ENCODE measurements at places on chromosomes 5 and 9.

GRCh38 chr9:134723491-134724190, 82.0 kb downstream of the COL5A1 start:
- no peak for DNase-seq

- no peak for DNase-seq
Observed at GRCh38 chr5:82355496-82355895, 77.3 kb upstream of the RPS23 start.

DNA sequence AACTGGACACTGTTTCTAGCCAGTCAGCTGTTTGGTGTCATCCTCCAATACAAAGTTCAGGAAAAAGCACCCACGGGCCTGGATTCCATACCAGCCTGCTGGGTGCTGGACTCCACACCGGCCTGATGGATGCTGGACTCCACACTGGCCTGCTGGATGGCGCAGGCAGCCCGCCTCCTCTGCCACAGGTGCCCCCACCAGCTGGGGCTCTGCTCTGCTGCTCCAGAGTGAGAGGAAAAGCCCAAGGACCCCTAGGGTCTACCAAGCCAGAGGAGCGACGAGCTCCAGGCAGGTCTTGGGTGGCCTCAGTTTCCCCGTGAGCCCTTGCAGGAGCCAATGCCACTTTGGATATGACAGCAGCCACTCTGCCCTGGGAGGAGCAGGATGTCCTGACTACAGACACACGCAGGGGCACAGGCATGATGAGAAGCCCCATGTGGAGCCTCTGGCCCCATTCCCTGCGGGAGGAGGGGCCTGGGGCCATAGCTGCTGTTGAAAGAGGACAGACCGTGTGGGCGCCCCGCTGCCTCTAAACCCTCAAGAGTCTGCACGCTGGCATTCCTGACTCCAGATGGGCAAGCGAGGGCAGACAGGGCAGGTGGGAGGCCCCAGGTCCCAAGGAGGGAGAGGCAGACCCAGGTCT, 141.6 kb downstream of the OLFM1 start:
- DNase-seq, result no peak

GRCh38 chr5:42606464-42606869, 150.2 kb upstream of the CCDC152 start:
- no peak for DNase-seq

- DNase-seq, result no peak
Observed at GRCh38 chr5:42840269-42840668, 28.6 kb upstream of the SELENOP start.

GRCh38 chr9:87324613-87325194, 173.0 kb upstream of the DAPK1 start:
- DNase-seq, result peak; percentile 56

GRCh38 chr9:86413971-86414880, 60.0 kb upstream of the TUT7 start:
- DNase-seq, result peak; percentile 21

DNA sequence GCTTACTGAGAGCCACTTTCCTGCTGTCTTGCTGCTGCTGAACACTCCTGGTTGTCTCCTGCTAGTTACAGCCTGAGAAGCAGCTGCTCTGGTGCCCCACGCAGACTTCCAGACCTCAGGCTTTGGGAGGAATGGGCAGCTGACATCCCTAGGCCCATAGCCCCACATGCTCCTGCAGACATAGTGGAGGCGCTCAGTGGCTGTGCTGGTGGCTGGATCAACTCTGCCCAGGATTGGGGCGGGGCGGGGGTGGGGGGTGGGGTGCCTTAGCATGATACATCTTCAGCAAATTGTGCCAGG, 93.9 kb downstream of the DAB2IP start:
- no peak for DNase-seq

GRCh38 chr5:141919218-141920119, 4.2 kb upstream of the DELE1 start:
- DNase-seq, result no peak

DNA sequence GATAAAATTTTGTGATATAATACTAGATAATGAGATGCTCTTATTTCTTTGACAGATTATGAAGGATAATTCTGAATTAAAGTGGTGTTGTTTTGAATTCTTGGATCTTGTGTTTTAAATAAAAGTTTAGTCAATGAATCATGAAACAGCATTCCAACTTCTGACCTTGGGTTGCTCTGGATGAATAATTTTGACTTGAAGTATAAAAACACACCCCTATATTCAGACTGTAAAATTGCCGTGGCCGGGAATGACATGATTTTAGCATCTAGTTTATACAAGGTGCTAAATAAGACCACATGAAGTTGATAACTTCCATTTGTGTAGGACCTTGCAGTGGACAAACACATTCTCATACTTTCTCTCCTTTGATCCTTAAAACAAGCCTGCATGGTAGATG, 67.2 kb upstream of the DAP start:
- DNase-seq, result no peak

DNA sequence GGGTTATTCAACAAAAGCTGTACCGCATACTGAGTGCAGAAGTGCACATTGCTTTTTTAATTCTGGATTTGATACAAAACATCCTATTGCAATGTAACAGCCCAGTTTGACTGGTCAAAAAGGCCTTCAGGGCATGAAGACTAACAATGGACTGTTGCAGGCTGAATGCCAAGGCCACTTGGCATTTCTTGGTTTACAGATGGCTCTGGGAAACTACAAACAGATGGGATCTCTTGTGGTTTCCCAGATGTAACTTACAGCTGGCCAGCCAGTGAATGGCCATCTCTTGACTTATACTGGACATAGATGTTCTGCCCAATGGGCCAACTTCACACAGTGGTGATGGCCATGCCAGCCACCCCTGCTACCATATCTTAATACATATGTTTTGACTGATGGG, 36.8 kb downstream of the UGT3A2 start:
- DNase-seq, result no peak

DNA sequence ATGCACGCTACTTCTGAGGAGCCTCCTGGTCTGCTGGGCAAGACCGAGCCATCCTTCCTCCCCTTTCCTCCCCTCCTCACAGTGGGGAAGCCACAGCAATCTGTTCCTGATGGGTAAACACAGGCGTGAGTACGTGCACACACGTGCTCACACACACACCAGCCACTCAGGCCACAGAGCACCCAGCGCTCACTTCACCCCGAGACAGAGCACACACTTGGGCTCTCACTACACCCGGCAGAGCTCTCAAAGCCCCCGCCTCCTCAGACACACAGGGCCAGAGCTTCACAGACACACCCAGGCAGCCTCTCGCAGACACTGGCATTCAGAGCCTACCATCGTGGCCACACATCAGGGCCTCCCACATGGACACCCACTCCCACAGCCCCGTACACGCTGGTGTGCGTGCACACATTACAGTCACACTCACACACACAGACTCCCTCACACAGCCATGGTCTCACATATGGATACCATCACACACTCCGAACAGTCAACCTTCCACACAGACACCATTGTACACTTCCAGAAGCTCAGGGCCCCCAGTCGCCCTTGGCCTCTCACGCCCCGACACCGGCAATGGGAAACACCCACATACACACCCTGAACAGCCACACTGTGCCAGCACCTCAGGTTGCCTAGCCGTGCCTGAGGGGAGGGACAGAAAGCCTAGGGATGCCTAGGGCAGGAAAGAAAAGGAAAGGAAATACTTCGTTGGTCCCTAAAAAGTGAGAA, 13.5 kb downstream of the CNTFR start:
- no peak for DNase-seq

DNA sequence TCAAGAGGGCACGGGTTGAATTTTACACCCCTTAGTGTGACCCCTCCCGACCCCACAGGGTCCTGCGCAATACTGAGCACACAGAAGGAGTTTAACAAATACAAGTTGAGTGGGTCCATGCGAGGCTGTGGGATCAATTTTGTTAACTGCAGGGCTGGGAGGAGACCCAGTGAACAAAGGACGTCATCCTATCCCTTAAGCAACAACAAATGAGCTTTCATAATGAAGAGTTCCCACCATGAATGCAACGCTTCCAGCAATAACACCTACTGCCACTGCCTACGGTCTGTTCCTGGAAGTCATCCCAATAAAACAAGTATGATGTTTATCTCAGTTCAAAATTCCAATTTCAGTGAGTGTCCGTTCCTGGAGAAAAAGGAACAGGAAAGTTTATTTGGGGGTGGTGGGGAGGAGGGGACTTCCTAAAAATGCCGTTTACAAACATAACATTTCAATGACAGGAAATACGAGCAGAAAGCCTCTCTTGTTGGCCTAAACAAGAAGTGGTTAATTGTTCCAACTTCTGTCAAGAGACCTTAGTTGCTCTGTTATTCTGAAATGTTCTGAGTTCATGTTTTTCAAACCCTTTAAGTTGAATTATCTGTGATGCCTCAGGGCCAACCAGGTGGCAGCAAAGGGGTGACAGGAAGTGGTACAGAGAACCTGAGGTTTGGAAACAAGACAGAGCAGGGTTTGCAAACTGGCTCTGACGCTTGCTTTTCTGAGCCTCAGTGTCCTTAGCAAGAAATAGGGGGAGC, 65.8 kb upstream of the PLPP6 start:
- DNase-seq, result peak; percentile 36

GRCh38 chr5:173192561-173192960, 42.4 kb downstream of the NKX2-5 start:
- DNase-seq, result no peak

- DNase-seq, result peak; percentile 85
Observed at GRCh38 chr9:101586651-101587050, 8.1 kb downstream of the PPP3R2 start.

GRCh38 chr5:42813533-42813932, 1.8 kb upstream of the SELENOP start:
- DNase-seq, result no peak

- no peak for DNase-seq
Observed at GRCh38 chr9:130587921-130588320, 8.5 kb downstream of the FUBP3 start.

DNA sequence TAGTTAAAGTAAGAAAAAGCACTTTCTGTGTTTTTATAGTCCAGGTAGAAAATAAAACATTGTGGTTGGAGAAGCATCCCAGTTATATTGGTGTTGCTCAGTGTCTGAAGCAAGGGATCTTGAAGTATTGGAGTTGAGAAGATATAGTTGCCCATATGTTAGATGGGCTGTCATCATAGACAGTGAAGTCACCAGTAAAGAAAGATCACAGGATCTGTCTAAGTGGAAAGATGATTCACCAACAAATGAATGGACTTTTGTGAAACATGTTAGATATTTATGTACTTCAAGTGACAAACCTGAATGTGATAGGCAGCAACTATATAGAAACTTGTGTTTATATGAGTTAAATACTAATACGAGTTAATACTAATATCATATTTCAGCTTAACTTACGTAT, 11.7 kb downstream of the OGN start:
- DNase-seq, result no peak

DNA sequence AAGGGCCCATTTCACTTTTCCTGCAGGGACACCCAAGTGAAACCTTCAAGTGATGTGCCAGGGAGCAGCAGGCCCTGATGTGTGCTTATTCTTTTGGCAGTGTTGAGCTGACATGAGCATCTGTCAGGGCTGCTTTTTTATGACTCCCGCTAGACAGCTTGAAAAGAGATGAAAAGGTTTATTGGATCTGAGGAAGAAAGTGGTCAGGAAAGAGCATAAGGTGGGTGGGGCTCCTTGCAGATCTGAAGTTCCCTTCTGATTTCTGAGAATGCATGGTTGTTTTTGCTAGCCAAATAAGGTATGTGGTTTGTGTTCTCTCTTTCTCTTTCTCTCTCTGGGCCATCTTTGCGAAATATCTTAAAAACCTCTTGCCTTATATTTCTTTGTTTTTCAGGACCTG, 316.1 kb downstream of the DMRT2 start:
- no peak for DNase-seq

DNA sequence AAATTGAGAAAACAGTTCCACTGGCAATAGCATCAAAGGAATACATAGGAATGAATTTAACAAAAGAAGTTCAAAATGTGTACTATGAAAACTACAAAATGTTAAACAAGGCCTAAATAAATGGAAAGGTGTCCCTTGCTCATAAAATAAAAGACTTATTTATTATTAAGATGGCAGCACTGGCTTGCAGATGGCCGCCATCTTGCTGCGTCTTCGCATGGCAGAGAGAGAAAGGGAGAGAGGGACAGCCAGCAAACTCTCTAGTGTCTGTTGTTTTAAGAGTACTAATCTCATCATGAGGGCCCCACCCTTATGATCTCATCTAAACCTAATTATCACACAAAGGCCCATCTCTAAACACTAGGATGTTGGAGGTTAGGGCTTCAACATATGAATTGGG, 47.1 kb downstream of the ABLIM3 start:
- DNase-seq, result no peak

DNA sequence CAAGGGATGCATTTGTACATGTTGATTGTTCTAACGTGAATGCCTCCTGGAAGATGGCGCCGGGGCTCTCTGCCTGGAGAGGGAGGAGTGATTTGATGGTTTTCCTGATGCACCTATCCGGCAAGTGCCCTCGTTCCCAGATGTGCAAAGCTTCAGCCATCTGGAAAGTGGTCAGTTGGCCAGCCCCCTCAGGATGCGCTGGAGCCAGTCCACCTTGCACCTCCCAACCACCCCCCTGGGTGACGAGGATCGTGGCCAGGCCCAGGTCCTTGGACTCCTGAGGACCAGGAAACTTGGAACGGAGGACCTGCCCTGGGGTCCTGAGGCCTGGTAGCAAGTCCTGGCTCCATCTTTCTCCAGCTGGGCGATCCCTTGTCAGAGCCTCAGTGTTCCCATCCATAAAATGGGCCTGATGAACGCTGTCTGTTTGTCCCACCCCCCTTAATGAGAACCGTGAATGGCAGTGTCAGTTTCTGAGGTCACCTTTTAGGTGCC, 23.6 kb upstream of the RNU6ATAC start:
- DNase-seq, result no peak

- DNase-seq, result no peak
Observed at GRCh38 chr5:139930406-139930805, 112.7 kb downstream of the NRG2 start.

DNA sequence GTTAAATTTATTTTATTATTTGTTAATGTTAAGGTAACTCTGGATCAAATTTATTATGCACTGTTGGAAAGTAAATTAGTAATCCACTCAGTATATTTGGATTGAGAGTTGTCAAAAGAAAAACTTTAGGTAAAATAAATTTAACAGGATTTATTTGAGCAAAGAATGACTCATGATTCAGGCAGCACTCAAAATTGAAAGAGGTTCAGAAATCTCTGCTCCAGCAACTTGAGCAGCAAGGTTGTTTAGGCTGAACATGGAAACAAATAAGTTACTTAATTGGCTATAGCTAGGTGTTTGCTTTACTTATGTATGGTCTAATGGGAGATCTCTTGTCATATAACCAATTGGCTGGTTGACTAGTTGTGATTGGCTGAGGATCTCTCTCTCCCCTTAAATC, 296.2 kb upstream of the EDIL3 start:
- no peak for DNase-seq
